ENCODE measurements at places on chromosomes 7 and 10. TPM values are rescaled to one million over a fixed set of nuclear protein-coding genes. Genes with fewer than 3 reads are reported as not detected.

ECHS1 gene
- polyA plus RNA-seq = 71.1 TPM

DNA sequence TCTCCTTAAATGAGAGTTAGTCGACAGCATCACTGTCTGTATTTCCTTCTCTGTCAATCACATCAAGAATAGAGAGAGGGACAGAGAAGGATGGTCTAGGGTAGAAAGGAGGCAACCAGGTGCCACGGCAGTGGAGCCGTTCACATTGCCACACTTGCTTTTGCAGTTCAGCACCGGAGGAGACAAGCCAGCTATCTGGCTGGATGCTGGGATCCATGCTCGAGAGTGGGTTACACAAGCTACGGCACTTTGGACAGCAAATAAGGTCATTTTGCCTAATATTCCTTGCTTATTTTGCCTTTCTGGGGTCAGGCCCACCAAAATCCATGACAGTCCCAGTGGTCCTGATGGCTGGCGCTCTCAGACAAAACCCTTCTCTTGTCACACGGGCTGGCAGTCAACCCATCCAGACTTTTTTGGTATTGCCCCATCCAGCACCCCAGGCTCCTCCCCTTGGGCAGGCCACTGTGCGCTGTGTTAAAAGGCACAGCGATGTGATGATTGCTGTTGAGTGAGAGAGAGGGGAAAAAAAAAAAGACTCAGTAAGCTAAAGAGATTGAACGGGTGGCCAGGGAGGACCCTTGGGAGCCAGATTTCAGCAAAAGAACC lies 8.4 kb downstream of the CPA2 start:
- DNase-seq = peak; percentile 57

- no peak for DNase-seq
Observed at GRCh38 chr10:130801784-130802183, 509.7 kb downstream of the TCERG1L start.

- no peak for DNase-seq
Observed at GRCh38 chr7:135991906-135992305, 14.7 kb upstream of the MTPN start.

DNA sequence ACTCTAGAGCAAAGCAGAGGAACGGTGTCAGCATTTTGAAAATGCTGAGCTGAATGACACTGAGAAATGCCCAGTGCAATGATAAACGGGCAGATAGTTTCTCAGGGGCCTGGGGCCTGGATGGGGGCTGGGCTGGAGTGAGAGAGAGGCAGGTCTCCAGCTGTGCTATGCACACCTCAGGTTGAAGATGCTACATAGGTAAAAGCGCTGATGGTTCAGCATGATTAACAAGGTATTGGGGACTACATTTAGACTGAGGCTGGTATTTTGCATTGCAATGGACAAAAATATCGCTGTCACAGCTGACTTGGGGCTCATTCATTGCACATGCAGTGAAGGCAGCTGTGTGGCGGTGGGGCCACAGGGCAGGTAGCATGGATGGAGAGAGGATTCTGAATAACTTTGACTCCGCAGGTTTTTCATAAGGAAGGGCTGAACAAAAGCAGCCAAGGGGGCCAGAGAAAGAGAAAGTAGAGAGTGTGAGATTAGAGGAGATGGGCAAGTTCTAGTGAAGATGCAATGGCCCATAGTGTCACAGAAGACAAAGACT lies 290.8 kb upstream of the ZNF32 start:
- DNase-seq = no peak

TNPO3 gene
- polyA plus RNA-seq = 12.3 TPM

DNA sequence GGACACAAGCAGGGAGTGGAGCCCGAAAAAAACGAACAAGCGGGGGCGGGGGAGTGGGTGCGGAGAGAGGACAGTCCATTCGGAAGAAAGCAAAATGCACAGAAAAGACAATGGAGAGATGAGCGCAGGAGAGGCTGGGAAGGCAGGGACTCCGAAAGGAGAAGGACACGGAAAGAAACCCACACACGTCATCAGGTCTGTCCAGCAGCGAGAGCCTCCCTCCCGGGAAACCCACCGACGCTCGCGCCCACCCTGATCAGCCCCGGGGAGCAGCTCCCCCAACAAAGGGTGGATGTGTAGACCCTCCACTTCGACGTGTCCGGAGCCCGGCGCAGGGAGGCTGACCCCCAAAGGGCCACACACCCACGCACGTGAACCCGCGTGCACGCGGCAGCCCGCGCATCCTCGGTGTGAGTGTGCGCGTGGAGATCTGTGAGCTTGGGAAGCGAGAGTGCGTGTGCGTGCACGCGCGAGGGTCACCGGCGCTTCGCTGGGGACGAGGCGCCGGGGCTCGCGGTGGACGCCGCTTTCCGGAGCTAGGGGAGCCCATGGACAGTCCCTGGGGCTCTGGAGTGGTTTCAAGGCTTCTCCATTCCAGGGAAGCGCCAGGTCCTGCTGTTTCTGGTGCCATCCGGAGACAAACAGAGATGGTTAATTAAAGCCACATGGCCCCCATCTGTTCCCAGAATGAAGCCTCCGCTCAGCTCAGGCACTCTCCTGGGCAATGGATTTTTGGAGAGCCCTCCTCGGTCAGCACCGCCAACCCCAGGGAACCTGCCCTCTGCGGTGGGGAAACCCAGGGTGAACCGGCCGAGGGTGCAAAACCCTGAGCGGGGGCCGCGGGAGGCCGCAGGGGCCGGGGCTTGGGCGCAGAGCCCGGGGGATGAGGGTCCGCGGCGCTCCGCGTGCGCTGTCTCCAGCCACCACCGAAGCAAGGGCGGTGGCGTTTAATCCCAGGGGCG lies 916 bp downstream of the LAMB1 start:
- DNase-seq = peak; percentile 49

DNA sequence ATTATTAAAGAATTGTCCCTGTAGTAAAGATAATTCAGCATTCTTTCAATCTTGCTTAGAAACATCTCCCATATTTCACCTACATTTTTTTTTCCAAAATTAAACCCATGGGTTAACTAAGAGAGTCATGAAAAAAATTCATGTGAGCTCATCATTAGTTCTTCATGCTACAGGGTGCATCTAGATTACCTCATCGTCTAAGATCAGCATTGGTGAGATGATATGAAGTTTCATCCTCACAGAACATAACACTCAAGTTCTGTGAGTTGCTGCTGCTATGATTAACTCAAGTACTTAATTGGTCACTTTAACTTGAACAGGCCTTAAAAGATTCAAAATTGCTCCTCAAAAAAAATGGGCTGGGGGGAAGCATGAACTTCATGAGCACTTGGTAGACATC lies 50.0 kb downstream of the RAB11FIP2 start:
- DNase-seq = no peak

GHRHR gene
- 0.38 TPM for polyA plus RNA-seq

DNA sequence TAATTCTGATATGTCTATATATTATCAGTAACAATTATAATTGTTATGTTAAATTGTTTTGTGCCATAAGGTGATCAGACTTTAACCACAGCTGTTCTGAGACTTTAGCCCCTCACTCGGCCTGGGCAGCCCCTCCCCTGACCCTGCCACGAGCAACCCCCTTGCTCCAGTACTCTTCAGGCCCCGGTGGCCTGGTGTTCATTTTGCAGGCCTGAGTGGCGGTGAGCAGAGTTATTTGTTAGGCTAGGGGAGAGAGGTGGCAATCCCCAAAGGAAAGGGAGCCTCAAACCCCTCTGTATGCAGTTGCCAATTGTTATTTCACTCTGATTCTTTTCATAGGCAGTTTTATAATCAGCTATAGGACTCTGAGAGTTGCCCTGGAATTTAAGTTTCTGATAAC lies 22.9 kb upstream of the CREB3L2 start:
- DNase-seq = no peak

DNA sequence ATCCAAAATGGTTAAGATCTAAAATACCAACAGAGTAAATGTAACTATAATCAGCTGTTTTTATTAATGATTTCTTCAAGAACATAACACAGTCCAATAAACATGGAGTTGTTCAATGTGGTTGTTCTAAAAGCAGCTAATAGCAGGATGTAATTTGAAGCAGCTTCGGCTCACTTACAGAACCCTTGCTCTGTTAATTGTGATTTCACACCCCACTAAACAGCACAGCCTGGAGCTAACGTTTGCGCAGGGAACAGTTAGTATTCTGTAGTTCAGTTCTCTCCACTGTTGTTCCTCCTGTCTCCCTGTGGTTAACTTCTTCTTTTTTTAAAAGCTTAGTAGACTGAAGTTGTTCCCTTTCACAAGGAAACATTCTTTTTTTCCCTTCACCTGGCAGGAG lies 104.0 kb downstream of the GRM3 start:
- DNase-seq = no peak

GRCh38 chr10:47013507-47014154 lies 102.4 kb downstream of the PTPN20 start:
- peak; percentile 87 for DNase-seq

DNA sequence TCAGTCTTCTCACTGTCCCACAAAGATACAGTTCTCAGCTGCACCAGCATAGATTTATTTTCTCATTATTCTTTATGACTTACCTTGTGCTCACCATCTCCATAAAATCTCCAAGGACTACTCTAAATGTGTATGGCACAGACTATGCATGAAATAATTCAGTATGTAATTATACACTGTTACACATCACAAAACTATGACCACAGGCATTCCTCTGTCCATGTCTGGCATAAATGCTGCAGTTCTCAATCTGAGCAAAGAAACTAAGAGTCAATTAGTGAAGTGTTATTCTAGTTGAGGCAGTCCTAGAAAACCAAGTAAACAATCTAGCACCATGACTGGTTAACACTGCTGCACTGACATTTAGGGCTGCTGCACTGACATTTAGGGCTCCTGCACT lies 2.7 kb downstream of the CYCS start:
- no peak for DNase-seq

SLC26A5 gene
- 0.06 TPM for polyA plus RNA-seq

STEAP2 gene
- polyA plus RNA-seq = 5.3 TPM

- no peak for DNase-seq
Observed at GRCh38 chr7:4169455-4169854, 512.6 kb upstream of the FOXK1 start.

OR2A1 gene
- 0.18 TPM for polyA plus RNA-seq

CTAGE4 gene
- polyA plus RNA-seq = 4.3 TPM

- DNase-seq = no peak
Observed at GRCh38 chr10:24643679-24644209, 79.9 kb downstream of the ARHGAP21 start.

- DNase-seq = no peak
Observed at GRCh38 chr10:75106242-75106641, 5.2 kb upstream of the SAMD8 start.

WIPF3 gene
- polyA plus RNA-seq = 0.23 TPM

DNA sequence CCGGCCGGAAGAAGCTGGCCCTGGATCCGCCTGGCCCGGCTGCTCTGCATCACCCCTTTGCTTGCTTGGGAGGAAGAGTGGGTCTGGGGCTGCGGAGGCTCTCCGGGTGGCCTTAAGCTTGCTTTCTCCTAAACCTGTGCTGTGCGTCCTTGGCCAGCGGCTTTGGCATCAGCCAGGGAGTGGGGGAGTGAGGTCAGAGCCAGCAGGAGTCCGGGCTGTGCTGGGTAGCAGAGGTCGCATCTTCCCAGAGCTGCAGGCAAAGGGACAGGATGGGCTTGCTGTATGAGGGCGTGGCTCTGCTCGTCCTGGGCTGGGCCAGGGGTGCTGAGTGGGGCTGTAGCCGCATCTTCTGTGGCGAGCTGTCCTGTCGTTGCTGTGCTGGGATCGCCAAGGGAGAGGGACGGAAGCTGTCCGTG lies 21.1 kb downstream of the BNIP3 start:
- DNase-seq = no peak

- no peak for DNase-seq
Observed at GRCh38 chr10:44520651-44521050, 135.8 kb upstream of the CXCL12 start.

GRCh38 chr7:114081606-114082425 lies 163.0 kb upstream of the PPP1R3A start:
- peak; percentile 93 for DNase-seq

NMT2 gene
- 3.5 TPM for polyA plus RNA-seq

DNA sequence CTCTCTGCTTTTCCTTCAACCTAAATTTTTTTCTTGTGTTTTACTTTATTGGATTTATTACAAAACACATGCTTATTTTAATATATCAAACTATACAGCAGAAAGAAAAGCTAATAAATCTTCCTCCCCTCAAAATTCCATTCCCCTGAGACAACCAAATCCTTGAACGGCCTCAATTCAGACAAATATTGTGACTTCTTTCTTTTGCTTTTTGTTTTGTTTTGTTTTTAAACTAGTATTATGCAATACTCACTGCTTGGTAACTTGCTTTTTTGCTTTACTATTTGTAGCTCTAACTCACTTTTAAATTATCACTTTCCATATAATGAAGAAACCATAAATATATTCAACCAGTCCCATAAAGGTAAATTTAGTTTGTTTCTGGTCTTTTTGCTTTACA lies 59.4 kb upstream of the CDK1 start:
- no peak for DNase-seq

GRCh38 chr7:1674161-1675035 lies 4.3 kb downstream of the ELFN1 start:
- DNase-seq = no peak

GRCh38 chr7:1925973-1926907 lies 256.2 kb downstream of the ELFN1 start:
- no peak for DNase-seq

DNA sequence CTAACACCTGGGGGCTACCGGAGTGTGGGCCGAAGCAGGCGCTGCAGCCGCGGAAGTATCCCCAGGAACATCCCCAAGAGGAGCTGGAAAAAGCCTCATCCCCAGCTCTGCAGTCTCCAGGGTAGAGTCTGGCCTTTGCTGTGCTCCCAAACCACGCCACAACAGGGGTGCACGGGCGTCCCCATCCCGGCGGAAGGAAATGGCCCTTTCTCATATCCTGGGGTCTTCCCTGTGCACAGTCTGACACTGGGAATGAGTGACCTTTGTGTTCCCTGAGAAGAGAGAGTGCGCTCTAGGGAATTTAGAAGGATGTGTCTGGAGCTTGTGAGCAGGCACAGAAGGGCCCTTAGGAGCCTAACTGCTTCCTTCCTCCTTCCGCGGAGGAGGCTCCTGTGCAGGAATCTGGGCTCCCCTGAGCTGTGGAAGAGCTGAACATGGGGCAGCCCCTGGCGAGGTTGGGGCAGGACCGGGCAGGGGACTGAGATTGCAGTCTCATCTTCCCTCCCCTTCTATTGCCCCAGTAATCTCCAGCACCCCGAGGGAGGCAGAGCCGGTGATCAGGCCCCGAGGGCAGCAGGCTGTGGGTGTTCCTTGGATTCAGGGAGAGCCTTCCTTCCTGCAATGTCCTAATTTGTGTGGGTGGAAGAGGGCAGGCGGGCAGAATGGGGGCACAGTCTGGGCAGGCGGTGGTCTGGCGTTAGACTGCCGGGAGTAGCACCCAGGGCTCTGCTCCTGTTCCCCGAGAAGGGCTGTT lies 1.3 kb downstream of the REPIN1 start:
- DNase-seq = no peak

SSC4D gene
- polyA plus RNA-seq = 1.9 TPM

DNA sequence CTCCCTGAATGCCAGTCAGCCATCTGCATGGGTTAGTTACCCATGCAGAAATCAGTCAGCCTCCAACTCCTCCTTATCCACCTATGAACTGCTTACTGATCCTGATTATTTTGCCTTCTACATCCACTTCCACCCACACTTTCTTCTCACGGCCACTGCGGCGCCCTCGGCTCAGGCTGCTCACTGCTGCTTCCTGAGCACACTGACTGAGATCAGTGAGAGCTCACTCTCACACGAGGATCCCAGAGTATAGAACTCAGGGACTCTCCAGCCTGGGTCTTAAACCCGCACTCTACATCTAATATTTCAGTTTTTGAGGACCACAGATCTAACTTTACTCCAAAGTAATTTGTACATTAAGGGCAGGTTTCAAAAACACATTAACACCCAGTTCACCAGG lies 64.4 kb downstream of the GRB10 start:
- no peak for DNase-seq

All from lung (tissue), 17 donors.